ENCODE measurements at places on chromosomes 12 and 14.
A peak's percentile ranks its signal among the peaks of the same experiment; 100 is the strongest.

- no peak for DNase-seq
These were observed 244.6 kb downstream of the SLC41A2 start for GRCh38 chr12:104713444-104713843.

DNA sequence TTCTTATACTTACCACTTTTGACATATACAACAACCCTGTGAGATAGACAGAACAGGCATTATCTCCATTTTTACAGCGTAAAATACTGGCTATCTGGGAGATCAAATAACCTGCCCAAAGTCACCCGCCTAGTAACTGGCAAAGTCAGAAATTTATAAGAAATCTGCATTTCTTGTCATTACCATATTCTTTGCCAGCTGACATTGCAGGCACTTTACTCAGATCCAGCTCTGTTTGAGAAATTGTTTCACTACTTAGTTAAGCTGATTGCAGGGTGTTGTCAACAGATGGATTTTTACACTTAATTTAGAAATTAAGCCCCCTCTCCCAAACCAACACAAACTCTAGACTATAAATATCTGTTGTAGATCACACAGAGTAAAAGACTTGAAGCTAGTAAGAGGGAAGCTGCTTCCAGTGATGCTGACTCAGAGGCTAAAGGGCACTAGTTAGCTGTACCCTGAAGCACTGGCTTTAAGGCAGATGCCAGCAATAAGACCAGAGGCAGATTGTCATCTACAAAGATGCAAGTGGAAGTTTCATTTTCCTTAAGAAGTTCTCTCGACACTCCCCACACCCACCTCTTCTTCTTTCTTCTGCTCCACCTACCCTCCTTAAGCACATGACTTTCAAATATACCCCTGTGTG lies 153.1 kb downstream of the ANO6 start:
- peak; percentile 77 for DNase-seq

- DNase-seq = no peak
These were observed 131.3 kb upstream of the CPSF6 start for GRCh38 chr12:69108037-69108436.

- DNase-seq = no peak
These were observed 138.7 kb downstream of the EGLN3 start for GRCh38 chr14:33812181-33812580.

- DNase-seq = no peak
These were observed 461.3 kb downstream of the SOX5 start for GRCh38 chr12:23488130-23488529.

GRCh38 chr12:71636704-71637115 lies 26.9 kb downstream of the ZFC3H1 start:
- peak; percentile 56 for DNase-seq

DNA sequence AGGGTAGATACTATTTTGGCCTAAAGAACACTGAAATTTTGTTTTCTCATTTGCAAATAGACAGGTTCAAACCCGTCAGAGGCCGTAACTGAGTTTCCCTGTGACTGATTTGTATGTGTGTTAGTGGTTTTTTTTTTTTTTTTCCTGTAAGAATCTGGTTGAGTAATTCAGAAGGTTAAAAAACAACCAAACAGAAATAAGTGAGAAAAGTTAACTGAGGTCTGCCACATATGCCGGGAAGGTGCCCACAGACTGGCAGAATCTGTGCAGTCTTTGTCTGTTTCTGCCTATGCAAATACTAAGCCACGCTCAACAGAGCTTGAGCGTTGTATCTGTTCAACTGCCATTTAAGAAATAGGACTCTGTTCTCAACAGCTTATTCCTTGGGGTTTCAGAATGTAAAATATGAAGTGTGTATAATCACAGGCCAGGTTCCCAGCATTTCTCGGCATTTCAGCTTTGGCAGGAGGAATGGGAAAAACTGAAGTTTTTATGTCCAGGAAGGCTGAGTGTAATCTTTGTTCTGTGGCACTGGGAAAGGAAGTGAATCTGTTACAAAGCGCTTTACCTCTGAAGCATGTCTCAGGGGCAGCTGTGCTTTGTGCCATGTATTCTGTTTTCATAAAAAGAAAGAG lies 181.9 kb downstream of the PRKCH start:
- no peak for DNase-seq

Measured in osteoblast (primary cell).